Activated CD8-positive, alpha-beta memory T cell treated with anti-CD3 and anti-CD28 coated beads for 1 hour (primary cell): ENCODE measurements at places on chromosomes 7 and 10.

GRCh38 chr7:133746305-133746704 is 380.8 kb upstream of the LRGUK start:
- DNase-seq = no peak

GRCh38 chr10:96188421-96188820 is 58.3 kb downstream of the ZNF518A start:
- no peak for DNase-seq

DNA sequence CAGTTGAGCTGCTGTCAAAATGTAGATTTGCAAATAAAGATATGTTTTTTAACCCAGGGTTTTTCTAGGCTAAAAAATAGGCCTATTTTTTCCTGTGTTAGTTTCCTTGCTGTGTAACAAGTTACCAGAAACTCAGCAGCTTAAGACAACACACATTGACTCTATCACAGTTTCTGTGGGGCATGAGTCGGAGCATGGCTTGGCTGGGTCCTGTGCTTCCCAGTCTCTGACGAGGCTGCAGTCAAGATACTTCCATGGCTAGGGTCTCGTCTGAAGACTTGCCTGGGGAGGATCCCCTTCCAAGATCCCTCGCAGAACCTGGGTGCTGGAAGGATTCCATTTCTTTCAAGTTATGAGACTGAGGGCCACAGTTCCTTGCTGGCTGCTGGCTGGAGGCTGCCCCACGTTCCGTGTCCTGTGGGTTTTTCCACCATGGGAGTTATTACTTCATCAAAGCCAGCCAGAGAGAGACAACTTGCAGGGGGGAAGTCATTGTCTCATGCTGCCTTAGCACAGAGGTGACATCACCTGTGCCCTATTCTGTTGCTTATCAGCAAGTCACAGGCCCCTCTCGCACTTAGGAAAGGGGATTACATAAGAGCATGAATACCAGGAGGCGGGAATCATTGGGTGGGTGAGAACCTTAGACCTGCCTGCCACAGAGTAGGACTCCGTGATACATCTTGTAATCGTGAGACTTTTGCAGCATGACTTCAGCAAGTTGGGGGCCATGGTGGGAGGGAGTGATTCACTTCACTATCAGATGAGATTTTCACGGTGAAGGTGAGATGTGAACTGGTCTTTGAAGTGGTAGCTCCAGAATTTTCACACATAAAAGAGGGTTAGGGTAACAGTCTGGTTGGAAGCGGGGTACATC is 77.9 kb downstream of the CCNY start:
- DNase-seq = no peak

DNA sequence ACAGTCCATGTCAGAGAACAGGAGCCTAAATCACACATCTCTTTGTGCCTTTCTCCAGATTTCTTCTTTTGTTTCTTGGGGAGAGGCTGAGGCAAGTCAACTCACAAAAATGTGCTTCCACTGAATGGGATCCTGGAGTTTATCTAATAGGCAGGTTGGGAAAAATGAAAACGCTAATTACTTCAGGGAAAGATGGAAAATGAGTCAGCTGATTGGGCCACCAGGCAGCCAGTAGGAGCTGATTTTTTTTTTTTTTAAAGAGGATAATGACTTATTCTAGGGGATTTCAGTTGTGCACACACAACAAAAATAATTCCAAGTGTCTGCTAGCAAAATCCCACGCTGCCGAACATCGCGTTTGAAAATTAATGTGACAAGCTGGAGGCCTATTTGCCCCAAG is 412.8 kb upstream of the ZMIZ1 start:
- no peak for DNase-seq

GRCh38 chr10:35505241-35505873 is 99.8 kb upstream of the GJD4 start:
- DNase-seq = no peak

GRCh38 chr7:86867163-86867762 is 192.2 kb downstream of the ELAPOR2 start:
- no peak for DNase-seq

DNA sequence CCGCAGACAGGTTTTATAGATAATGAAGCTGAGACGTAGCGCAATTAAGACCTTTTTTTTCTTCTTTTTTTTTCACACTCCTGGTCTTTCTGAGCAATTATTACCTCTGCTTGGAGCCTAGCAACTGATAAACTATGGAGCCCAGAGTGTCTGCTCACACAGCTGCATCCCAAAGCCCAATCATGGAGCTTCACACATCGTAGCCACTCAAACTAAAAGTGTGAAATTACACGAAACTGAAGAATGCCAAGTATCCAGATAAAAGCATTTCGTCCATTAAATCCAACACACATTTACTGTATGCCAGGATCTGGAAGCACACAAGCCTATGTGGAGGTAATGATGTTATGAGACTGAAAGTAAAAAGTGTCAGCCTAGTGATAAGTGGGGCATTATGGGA is 97.6 kb downstream of the NRP1 start:
- DNase-seq = no peak

GRCh38 chr7:41007351-41007751 is 695.5 kb downstream of the INHBA start:
- DNase-seq = no peak

- no peak for DNase-seq
Observed at GRCh38 chr7:103592187-103592586, 146.2 kb upstream of the SLC26A5 start.

- DNase-seq = no peak
Observed at GRCh38 chr7:299169-299568, 9.2 kb downstream of the FOXL3 start.

DNA sequence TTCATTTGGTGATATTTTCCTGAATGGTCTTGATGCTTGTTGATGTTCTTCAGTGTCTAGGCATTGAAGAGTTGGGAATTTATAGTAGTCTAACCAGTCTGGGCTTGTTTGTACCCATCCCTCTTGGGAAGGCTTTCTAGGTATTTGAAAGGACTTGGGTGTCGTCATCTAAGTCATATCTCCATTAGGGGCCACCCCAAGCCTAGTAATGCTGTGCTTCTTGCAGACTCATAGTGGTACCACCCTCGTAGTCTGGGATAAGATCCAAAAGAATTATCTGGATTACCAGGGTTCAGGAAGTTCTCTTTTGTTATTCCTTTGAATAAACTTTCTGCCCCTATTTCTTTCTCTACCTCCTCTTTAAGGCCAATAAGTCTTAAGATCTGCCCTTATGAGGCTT is 319.4 kb upstream of the MYO3A start:
- no peak for DNase-seq

DNA sequence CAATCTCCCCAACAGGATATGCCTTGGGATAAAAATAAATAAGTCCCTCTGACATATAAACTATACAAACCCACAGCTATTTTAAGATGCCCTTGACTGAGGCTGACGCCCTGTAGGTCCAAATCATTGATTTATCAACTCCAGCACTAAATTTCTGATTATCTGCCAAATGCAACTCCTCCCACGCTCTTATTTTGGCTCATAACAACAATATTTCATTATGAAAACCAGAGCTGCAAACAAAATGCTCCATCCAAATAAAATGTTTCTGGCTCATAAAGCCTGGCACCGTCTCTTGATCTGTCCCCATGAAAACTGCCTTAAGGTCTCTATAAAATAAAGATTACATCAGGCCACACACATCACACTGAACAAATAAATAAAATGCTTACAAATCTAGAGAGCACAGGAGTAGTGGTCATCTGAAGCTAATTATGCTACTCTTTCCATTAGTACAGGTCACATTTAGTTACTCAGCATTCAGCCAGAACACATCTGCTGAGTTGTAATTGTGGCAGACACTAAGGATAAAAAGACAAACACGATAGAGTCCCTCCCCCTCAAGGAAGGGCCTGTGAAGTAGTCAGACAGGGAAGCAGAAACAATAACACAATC is 28.8 kb downstream of the CACUL1 start:
- DNase-seq = no peak

DNA sequence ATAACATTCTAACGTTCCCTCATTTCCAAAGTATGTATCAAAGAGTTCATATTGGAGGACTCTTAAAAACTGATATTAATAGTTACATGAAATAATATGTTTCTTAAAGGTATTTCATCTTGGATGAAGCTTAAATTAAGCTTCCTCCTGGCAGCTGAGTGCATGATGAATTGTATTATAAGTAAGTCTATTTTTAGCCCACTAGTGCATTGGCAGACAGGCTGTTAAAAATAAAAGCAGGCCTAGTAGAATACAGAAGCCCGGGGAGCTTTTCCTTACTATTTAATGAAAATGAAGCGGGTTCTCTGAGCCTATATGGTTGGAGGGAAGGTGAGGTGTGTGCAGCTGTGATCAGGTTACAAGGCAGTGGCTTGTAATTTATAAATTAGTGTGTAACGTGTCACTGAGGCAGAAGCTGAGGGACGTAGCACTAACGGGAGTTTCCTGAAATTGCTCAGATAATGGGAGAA is 130.7 kb upstream of the KMT2E start:
- DNase-seq = no peak

DNA sequence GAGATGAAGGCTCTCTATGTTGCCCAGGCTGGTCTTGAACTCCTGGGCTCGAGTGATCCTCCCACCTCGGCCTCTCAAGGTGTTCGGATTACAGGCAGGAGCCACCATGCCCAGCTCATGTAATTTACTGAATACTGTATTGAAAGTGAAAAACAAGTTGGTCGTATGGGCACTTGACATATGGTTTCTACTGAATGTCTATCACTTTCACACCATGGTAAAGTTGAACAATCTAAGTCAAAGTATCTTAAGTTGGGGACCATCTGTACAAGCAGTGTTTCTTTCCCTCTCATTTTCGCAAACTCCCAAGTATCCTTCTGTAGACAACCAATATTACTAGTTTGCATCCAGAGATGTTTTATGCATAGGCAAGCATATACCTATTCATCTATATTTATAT is 116.6 kb downstream of the TMEM178B start:
- DNase-seq = no peak

DNA sequence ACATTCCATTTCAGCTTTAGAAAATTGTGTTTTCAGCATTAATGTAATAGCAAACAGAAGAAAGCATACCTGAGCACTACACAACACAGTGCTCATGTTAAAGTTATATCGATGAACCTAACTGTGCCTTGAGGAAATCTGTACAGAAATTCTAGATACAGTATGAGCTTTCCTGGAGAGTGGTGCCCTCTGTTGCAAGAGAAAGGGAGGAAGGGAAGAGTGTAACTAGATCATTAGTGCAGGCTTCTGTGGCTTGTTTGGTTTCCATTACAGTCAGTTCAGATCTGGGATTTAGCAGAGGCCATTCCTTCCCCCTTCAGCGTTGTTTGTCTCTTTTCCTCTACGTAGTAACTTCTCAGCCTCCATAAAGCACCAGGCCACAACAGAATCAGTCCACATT is 139.7 kb downstream of the HTR7 start:
- DNase-seq = no peak

GRCh38 chr7:107661081-107661864 is 645 bp downstream of the SLC26A4 start:
- no peak for DNase-seq

DNA sequence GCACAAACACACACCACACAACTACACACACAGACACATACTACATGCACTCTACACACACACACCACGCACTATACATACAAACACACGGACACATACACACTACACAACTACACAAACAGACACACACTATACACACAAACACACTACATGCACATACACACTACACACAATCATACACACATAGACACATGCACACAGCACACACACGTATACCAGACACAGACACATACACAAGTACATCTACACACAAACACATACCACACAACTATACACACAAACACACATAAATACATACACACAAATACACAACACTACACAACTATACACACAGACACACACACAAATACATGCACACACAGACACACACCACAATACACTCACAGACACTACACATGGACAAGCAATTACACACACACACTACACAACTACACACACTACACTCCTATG is 4.6 kb downstream of the GPR15LG start:
- DNase-seq = no peak

DNA sequence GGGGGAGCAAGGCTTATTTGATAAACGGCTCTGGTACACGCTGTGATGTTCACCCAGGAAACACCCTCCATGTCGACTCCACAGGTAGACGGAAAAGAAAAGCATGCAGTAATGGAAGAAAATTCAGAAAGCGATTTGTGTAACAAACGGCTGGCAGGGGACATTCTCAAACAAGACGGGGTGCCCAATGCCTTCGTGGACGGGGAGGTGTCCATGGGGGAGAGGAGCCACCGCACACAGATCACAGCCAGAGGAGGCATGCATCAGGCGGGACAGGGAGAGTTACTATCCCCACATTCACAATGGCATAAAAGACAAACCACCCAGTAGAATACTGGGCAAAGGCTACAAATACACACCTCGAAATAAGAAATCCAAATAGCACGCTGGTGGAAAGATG is 20.1 kb downstream of the CNPY1 start:
- no peak for DNase-seq

DNA sequence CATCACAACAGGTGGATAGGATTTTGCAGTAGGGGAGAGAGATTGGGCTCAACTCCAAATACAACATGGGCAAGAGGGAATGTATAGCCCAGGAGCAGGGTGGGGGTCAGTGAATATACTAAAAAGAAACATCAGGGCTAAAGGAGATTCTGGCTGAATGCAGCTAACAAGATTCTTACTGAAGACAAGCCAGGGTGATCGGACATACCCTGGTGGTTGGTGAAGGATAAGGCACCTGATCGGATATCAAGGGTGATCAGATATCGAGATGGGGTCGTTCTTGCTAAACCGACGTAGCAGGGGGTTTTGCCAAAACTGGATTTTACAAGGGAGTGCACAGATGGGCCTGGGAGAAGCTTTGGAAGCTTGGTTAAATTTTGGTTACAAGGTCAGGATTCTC is 34.4 kb downstream of the WIPF3 start:
- no peak for DNase-seq

DNA sequence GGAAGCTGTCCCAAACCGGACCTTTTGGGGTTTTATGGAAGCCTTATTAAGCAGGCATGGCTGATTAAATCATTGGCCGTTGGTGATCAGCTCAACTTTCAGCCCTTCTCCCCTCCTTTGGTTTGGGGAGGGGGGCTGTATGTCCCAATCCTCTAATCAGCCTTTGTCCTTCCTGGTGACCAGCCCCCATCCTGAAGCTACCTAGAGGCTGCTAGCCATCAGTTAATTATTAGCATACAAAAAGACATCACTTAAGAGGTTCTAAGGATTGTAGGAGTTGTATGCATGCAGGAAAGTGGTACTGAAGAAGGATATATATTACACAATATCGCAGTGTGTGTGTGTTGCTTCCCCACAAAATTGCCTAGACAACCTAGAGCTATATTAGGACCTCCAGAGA is 553.3 kb upstream of the FZD8 start:
- DNase-seq = no peak

GRCh38 chr7:132403465-132404110 is 172.7 kb downstream of the PLXNA4 start:
- no peak for DNase-seq
